Adrenal gland (tissue), 19 donors: ENCODE measurements at places on chromosomes 6 and 20. TPM values are rescaled to one million over a fixed set of nuclear protein-coding genes. Genes with fewer than 3 reads are reported as not detected.

DNA sequence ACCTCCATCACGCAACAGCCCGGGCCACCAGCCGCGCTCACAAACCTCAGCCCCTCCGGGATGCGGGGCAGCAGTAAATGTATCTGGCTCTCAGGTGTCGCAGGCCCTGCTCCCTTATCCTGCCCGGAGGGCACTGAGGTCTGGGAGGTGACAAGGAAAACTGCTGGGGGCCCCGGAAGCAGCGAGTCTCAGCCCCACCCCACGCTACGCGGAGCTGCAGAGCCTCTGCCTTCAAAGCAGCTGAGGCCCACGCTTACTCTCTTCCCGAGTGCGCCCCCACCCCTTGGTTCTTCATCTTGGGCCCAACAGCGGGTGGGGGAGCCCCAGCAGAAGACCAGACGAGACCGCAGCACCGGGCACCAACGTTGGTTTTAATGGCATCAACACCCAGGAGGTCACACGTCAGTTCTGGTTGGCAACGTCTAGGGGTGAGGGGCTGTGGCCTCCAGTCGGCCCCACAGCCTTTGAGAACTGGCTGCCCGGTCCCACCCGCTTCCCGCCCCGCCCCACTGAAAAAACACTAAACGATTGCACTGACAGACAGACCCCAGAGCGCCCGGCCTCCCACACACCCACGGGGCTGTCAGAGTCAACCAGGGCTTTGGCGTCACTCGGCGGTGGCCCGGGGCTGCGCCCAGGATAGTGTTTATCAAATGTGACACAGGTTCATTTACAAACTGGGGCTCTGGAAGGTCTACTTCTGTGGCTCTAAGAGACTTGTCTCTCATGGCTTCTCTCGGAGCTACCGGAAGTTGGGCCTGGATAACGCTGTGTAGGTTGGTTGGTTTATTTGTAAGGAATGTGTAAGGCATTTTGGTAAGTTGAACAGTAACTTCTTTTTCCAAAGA is 43.7 kb downstream of the DSTN start:
- H3K4me1 ChIP-seq: peaks cover 17% of the 10 kb centered on the region
- no peak overlapping the region for H3K4me3 ChIP-seq
- peaks cover 48% of the 10 kb centered on the region for H3K36me3 ChIP-seq
- H3K27ac ChIP-seq: no peak overlapping the region
- H3K27me3 ChIP-seq: no peaks in the 10 kb centered on the region
- no peak for DNase-seq

Gene SLC13A3
- total RNA-seq: 2.4 TPM

DNA sequence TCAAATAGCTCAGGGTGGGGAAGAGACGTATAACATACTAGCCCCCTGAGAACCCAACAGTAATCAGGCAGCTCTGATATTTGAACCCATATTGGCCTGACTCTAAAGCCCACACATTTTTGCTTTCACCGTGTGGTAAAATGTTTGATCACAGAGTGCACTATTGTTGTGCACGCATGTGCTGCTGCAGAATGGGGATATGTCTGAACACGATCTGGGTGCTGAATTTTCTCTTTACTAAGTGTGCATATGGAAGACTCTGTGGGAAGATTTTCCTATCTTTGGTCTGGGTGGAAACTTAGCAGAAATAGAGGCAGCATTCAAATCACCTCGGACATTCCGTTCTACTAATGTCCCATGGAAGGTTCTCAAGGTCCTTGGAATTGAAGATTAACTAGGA is 800.1 kb downstream of the TFAP2A start:
- H3K4me1 ChIP-seq: no peaks in the 10 kb centered on the region
- DNase-seq: no peak
- H3K27me3 ChIP-seq: no peaks in the 10 kb centered on the region
- H3K36me3 ChIP-seq: no peaks in the 10 kb centered on the region
- H3K27ac ChIP-seq: no peak overlapping the region
- H3K4me3 ChIP-seq: no peak overlapping the region

Gene SLC35D3
- total RNA-seq: not detected

GRCh38 chr6:63997221-63997620 is 361.6 kb downstream of the PHF3 start:
- no peaks in the 10 kb centered on the region for H3K36me3 ChIP-seq
- H3K27ac ChIP-seq: no peak overlapping the region
- H3K4me3 ChIP-seq: no peak overlapping the region
- no peaks in the 10 kb centered on the region for H3K27me3 ChIP-seq
- DNase-seq: no peak
- no peaks in the 10 kb centered on the region for H3K4me1 ChIP-seq

GRCh38 chr6:118860363-118860762 is 33.6 kb upstream of the ASF1A start:
- H3K36me3 ChIP-seq: no peaks in the 10 kb centered on the region
- DNase-seq: no peak
- no peak overlapping the region for H3K4me3 ChIP-seq
- peaks cover 8% of the 10 kb centered on the region for H3K4me1 ChIP-seq

Gene LST1
- 29.0 TPM for total RNA-seq

DNA sequence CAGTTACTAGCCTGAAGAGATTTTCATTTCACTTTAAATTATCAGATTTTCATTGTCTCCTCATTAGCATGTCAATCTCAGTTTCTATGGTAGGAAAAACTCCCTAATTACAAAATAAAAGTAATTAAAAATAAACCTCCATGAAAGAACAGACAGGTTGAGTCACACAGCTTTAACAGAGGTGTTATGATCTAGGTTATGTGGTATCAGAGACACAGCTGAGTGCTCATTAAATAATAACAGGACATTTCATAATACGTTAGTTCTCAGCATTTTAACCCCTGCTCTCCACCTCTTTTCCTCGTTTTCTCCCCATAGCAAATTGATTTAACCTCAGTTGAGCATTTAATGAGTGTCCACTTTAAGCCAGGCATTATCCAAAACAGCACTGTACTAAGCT is 21.9 kb downstream of the TPBG start:
- H3K4me3 ChIP-seq: no peak overlapping the region
- no peaks in the 10 kb centered on the region for H3K27me3 ChIP-seq
- no peak for DNase-seq
- H3K27ac ChIP-seq: no peak overlapping the region
- no peaks in the 10 kb centered on the region for H3K4me1 ChIP-seq

- H3K27ac ChIP-seq: no peak overlapping the region
- H3K27me3 ChIP-seq: no peaks in the 10 kb centered on the region
- no peaks in the 10 kb centered on the region for H3K36me3 ChIP-seq
- no peak overlapping the region for H3K4me3 ChIP-seq
- no peak for DNase-seq
Observed at GRCh38 chr6:3409699-3410384, 47.0 kb downstream of the SLC22A23 start.

DNA sequence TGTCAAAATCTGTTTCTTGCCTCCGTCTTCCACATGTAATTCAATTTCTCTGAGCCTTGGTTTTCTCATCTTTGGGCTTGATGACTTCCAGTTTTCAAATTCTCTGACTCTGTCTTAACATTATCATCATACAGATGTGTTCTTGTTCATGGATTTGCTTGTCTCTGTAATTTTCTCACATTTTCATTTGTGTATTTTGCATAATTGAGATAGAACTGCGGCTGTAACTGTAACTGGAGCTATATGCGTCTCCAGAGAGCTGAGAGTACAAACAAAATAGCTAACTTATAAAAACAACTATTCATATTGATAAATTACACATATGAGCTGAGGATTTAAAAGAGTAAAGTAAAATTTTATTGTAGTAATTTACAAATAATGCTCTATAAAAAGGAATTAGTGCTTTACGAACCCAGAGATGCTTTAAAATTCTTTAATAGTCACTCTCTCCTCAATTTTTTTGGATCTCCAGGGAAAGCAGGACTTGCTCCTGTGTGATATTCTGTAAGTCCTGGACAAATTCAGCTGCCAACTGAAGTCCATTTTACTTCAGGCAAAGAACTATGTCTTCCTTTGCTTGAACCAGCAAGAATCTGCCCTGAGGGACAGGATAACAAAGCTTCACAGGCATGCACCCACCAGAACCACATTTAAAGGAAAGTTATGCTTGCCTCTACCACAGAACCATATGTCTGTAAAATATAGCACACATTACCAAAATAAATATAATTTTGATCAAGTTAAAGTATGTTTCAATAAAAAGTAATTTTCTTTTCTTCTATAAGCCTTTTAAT is 288.3 kb downstream of the KHDC1L start:
- DNase-seq: no peak
- no peak overlapping the region for H3K4me3 ChIP-seq
- no peaks in the 10 kb centered on the region for H3K36me3 ChIP-seq

Gene TFEB
- 14.9 TPM for total RNA-seq

GRCh38 chr6:128836761-128837160 is 46.2 kb upstream of the LAMA2 start:
- no peak overlapping the region for H3K27ac ChIP-seq
- no peak overlapping the region for H3K4me3 ChIP-seq
- no peaks in the 10 kb centered on the region for H3K4me1 ChIP-seq
- no peaks in the 10 kb centered on the region for H3K27me3 ChIP-seq
- H3K36me3 ChIP-seq: no peaks in the 10 kb centered on the region
- no peak for DNase-seq

GRCh38 chr20:44585057-44585963 is 2.9 kb downstream of the PKIG start:
- no peak for DNase-seq
- H3K4me1 ChIP-seq: peaks cover 32% of the 10 kb centered on the region
- no peak overlapping the region for H3K27ac ChIP-seq
- H3K36me3 ChIP-seq: peaks cover 3% of the 10 kb centered on the region
- H3K27me3 ChIP-seq: no peaks in the 10 kb centered on the region
- no peak overlapping the region for H3K4me3 ChIP-seq

Gene TMEM217
- total RNA-seq: 6.4 TPM

DNA sequence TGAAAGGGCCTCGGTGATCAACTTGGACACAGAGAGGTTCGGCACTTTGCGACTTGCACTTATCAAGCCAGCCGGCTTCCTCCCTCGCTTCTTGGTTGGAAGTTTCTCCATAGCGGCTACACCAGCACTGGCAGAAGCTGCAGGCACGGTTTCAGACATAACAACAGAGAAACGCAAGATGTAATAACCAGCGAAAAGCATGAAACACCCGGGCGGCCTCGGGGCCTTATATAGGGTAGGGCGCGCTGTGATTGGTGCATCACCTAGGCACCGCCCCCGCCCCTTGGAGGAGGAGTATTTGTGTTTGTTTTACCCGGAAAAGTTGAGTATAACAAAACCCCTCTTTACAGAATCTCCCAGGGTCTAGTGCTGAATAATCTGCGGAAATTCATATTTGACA is 20.7 kb downstream of the HFE start:
- H3K27me3 ChIP-seq: no peaks in the 10 kb centered on the region
- no peak for DNase-seq
- H3K27ac ChIP-seq: no peak overlapping the region
- peaks cover 7% of the 10 kb centered on the region for H3K4me1 ChIP-seq
- no peaks in the 10 kb centered on the region for H3K36me3 ChIP-seq

Gene PRR18
- total RNA-seq: not detected

Gene NQO2
- total RNA-seq: 133 TPM
